Motor neuron (in vitro differentiated cells): ENCODE measurements at places on chromosomes 4 and X. TPM values are rescaled to one million over a fixed set of nuclear protein-coding genes. Genes with fewer than 3 reads are reported as not detected.

DNA sequence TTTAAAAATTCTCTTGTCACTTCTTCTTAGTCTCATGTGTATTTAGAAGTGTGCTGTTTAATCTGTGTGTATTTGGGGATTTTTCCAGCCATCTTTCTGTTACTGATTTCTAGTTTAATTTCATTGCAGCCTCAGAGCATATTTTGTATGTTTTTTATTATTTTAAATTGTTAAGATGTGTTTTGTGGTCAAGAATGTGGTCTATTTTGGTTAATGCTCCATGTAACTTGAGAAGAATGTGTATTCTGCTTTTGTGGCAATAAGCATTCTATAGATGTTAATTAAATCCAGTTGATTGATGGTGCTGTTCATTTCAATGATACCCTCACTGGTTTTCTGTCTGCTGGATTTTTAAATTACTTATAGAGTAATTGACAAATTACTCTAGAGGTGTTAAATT is 38.9 kb downstream of the ANXA10 start:
- ATAC-seq: no peak

- ATAC-seq: no peak
These were observed 168.5 kb downstream of the SMIM20 start for GRCh38 chr4:26082565-26082964.

DNA sequence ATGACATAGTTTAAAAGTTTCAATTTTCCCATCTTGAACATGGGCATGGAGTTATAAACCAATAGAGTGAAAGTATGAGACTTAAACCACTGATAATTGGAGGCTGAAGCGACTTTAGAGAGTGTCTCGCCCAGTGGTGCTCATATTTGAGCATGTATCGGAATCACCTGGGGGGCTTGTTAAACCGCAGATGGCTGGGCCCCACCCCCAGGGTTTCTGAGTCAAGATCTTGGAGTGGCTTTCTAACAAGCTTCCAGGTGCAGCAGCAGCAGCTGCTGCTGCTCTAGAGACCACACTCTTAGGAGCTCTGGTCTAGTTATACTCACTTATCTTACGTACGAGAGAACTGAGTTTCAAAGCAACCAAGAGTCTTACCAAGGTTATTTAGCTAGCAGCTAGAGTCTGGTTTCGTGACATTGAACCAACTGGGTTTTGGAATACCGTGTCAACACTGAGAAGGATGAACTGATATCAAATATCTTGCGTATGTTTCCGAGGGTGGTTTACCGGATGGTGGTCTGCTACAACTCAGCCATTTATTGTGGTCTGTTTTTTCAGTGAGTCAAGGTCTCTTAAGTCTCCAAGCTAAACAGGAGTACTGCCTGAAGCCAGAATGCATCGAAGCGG is 5.9 kb downstream of the PHEX start:
- ATAC-seq: no peak

- ATAC-seq: no peak
These were observed 1.5 kb downstream of the KLHL2 start for GRCh38 chr4:165208741-165209388.

DNA sequence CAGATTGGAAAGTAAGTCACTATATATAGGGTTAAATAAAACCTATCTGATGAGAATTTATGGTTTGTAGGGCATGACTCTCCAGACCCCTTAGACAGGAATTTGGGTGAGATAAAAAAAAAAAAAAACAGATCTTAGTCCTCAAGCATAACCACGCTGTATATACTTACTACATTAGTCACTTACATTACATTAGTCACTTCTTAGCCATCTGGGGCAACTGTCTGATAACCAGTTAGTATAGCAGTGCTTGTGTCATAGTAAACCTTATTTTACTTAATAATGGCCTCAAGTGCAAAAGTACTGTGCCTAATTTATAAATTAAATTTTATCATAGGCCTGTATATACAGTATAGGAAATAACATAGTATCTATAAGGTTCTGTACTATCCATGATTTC is 60.2 kb upstream of the RPS6KA6 start:
- ATAC-seq: no peak

DNA sequence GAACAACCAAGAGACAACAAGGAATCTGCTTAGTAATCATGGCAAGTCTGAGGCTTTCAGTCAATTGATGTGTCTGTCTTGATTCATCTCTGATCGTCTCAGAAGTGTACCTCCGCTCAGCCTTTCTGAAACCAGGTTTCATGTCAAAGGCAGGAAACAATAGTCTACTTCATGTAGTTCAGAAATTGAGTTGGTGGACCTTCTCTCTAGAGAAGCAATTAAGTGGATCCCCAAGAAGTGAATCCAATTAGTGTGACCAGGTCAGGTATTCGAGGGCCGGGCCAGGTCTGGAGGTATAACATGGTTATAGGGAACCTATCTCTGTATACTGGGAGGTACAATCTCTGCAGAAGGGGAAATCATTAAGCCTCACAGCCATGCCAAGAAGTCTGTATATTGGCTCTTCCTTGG is 32.0 kb downstream of the DAPP1 start:
- no peak for ATAC-seq

DNA sequence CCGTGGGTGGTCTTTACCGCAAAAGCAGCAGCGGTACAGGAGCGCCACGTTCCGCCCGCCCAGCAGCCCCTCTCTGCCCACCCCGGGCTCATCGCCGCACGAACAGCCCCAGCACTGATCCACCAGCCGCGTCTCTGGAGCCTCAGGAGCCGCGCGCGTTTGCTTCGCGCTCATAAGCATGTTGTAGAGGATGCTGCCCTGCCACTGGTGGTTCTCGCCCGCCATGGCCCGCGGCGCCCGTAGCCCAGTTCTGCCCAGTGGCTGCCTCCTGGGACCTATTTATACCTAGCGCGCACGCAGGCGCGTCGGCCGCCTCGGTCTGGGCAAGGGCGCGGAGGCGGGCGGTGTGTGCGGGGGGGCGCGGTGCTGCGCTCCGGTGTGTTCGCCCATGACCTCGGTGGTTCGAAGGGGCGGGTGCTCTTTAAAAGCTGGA is at the start of gene NR0B1:
TSS of gene NR0B1 (minus strand) at position 252 of the 433 bp plus-strand sequence. CDS start at position 225, 27 bp downstream.
- ATAC-seq: peak; percentile 75

DNA sequence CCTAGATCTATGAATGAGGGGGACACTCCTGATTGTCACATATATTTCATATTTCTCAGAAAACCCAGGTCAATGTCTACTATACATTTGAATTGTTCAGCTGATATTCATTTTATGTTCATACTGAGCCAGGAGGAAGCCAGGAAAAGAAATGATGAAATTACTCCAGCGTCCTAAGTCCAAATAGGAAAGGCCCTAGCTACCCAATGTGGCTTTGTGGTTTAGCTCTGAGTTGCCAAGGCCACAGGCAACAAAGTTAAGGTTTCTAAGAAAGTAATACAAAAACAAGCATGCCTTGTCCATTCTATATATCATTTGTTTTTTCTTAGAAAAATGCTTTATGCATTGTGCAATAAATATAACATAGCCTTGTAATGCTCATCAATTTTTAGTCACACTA is 4.5 kb upstream of the CSN2 start:
- no peak for ATAC-seq

DNA sequence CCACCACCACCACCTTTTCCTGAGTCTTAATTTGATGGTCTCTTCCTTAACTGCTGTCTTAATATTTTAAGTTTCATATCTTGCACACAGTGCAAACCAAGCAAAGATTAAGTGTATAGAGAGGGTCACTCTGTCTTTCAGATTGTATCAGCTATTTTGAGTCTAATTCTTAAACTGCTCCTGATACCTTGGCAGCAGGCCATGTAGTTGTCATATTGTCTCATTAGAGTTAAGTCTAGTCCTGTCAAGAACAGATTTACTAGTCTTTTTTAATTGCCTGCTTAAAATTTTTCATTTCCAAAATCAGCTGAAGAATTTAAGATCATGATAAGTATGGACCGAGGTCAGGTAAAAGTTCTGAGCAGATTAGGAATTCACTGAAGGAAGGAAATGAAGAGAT is 51.5 kb downstream of the FHIP1A start:
- no peak for ATAC-seq

GRCh38 chr4:75243570-75243969 is 270.6 kb downstream of the RCHY1 start:
- no peak for ATAC-seq

DNA sequence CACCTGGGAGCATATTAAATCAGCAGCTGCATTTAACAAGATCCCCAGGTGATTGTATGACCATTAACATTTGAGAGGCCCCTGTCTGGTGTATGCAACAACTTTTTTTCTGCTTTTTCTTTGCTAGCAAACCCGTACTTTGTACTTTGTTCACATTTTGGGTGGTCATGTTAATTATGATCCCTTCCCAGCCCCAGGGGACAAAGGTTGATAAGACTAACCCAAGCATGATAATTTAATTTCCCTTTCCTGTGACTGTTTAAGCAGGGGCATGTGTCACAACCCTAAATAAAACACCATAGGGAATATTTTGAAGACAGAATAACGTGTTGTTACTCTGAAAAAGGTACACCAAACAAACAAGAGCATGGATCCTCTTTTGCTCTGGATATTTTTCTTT is 332.0 kb downstream of the PCDH18 start:
- ATAC-seq: no peak

GALNTL6 gene
- total RNA-seq: 21.7 and 27.1 TPM in 2 replicates

NSG1 gene
- total RNA-seq: 11.9 and 47.0 TPM in 2 replicates

SUPT20HL1 gene
- total RNA-seq: 0.19 TPM in 1 of 2 replicates, not detected in the other
